ENCODE measurements at places on chromosomes 3 and 15.

GRCh38 chr3:117019082-117019713, 309.6 kb downstream of the TUSC7 start:
- DNase-seq = peak; percentile 59

DNA sequence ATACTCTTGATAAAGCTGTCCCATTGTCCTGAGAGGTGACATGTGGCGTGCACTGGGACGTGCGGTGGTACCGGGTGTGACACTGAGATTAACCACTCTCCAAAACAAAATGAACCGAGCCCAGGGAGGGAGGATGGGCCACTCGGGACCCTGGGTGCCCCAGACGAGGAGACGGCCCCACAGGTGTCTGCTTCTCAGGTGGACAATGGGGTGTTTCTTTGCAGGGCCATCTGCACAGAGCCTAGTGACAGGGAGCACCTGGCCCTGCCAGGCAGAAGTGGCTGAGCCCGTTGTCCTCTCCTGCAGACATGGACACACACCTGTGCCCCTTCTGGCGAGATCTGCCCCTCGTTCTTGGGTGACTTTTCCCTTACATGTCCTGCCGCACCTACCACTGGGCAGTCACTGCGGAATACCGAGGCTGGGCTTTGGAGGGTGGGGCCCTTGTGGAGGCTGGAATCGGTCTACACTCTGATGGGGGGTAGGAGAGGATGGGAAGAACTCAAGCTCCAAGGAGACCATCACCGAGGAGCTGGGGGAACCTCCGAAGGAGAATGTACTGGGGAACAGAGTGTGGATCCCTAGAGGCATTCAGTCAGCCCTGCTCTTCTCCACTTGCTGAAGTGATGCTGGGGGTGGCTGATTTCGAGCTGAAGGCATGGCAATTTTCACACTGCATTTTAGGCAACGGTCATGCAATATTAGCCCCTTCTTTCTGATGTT, 153.5 kb downstream of the ATP10A start:
- DNase-seq = no peak

DNA sequence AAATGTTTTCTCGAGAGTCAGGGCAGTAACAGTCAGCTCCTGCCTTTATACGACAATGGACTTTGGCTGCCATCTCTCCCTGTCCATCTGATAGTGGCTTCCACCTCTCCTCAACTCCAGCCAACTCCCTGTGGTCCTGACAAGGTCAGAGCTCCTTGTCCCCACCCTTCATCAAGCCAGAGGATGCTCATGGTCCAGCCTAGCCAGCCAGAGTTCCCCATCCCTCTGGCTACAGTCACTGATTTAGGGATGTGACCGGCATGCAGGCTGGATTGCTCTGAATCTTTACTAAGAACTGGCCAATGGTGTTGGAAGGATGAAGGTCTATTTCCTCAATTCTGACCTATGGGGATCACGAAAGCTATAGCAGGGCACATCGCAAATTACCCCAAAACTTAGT, 156.1 kb downstream of the OR4M2 start:
- no peak for DNase-seq

DNA sequence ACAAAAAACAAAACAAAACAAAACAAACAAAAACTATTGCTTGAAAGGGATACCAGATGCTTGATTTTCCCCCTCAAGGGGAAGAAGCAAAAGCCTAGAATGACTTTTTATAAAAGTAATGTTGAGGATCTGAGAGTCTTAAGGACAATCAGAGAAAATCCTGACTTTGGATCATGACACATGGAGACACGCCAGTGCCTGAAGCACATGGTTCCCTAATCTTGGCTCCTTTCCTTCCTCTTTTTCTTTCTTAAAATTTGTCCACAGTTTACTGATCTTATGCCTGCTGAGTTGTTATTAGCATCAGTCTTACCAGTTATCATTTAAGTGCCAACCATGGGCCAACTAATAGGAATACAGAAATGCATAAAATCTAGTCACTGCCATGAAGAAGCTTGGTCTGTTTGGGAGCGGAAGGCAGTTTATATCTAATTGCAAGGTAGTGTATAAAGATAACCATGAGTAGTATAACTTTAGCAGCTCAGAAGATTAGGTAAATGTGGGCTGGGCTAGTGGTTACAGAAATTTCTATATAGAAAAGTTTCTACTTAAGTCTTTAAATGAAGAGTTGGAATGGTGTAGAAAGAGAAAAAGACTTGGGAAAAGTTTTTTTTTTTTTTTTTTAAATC, 6.9 kb downstream of the GLCE start:
- no peak for DNase-seq

- DNase-seq = no peak
Measured at GRCh38 chr3:53708001-53708621, 138.1 kb downstream of the CHDH start.

DNA sequence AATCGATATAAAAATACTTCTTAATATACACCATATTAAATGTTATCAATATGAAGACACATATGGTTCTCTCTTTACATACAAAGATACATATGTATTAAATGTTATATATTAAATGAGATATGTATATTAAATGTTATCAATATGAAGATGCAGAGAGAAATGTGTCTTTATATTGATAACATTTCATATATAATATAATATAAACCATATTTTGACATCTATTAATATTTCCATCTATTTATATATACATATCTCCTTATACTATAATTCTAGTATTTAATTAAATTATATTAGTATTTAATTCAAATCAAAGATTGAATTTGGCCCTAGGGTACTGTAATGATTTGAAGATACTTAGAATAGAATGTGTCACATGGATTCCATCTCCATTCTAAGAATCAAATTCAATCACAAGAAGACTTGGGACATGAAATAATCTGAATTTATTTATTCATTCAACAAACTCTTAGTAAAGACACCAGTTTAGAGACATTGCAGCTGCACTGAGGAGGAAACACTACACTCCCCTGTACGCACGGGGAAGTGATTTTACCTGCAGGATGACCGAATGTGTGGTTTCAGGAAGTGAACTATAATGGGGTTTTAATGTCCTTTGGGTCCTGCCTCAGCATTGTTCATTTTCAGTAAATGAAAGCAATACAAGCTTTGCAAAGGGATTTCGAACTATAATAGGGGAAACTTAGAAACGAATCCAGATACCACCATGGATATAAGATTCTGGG, 365.1 kb downstream of the MECOM start:
- no peak for DNase-seq

DNA sequence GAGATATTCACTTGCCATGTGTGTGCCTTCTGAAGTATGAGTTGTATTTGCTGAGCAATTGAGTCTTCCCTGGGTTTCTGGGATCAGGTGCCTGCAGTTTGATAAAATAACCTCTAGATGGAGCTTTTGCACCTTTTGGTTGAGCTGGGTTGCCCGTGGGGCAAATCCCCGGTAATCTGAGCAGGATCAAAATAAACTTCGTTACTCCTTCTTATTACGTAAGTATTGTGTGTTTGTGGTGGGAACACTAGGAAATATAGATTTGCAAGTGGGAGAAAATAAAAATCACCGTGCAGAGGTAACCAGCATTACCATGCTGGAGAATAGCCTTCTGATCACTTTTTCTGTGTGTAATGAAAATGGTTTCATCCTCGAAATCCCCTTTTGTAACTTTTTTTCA, 277.4 kb upstream of the NR2E3 start:
- DNase-seq = peak; percentile 6

DNA sequence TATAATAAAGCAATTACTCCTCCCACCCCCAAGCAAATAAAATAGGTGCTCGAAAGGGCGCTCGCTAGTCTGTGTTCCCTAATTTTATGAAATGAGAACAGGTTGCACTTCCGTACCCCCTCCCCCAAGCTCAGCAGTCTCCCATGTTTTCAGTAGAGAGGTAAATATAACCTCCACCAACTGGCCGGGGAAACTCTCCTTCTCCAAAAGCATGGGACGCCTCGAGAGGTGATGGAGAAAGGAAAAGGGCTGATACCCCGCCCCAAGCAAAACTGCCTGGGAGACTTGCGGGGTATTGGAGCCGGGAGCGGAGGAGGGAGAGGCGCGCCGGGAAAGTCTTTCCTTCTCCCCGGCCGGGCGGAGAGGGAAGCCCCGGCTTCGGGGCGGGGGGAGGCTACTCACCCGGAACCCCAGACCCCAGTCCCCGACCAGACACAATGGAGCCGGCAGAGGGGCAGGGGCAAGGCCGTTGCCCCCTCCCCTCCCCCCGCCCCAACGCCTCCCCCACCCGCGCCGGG, 605 bp downstream of the DCUN1D1 start:
- no peak for DNase-seq

GRCh38 chr15:64222573-64223366, 59.9 kb upstream of the PPIB start:
- no peak for DNase-seq

DNA sequence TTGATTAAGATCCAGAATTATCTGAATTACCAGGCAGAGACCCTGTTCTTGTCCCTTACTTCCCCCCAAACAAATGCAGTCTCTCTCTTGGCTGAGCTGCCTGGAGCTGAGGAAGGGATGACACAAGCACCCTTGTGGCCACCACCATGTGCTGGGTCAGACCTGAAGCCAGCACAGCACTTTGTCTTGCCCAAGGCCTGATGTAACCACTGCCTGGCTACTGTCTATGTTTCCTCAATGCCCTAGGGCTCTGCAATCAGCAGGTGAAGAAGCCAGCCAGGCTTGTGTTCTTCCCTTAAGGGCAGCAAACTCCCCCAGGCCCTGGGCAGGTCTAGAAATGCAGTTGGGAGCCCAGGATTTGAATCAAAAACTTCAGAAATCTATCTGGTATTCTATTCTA, 15.8 kb upstream of the CASR start:
- DNase-seq = no peak

DNA sequence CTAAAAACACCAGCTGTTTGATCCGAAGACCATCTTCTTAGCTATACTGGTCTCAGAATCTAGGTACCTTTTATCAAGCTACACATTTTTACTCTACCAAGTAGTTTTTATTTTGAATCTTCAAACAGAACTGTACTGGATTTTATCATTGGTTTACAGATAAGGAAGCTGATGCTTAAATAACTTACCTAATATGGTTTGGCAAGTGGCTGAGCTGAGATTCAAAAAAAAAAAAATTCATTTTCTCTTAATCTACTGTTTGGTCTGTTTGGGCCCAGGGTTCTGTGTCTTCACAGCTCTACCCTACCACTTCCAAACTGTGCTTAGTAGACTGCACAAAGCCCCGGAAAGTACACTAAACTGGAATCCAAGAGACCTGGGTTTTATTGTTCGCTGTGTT, 35.7 kb downstream of the ZNF860 start:
- no peak for DNase-seq

- DNase-seq = no peak
Measured at GRCh38 chr3:124636101-124636862, 94.0 kb upstream of the UMPS start.

Data from AG10803 (cell line).